Femur (tissue), 1 donor: ENCODE measurements at places on chromosomes 11 and 22.
A peak's percentile ranks its signal among the peaks of the same experiment; 100 is the strongest.

- DNase-seq, result no peak
These were observed 42.1 kb upstream of the GAB2 start for GRCh38 chr11:78459738-78460137.

DNA sequence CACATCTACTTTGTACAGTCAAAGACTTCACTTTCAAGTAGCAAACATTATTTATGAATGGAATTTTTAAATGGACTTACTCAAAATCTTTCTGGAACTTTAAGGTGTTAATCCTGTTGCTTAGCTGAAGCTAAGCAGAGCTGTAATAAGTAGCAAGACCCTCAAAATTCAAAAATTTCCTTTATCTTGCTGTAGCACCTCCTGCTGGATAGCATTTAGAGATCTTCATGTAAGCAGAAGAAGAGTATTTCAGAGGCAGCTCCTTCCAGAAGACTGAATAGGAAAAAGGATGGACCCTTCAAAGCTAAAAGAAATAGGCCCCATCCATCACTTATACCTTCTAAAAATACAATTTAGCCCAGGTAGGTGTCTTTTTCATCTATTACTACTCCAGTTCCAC is 3.4 kb downstream of the PHF21A start:
- DNase-seq, result no peak

DNA sequence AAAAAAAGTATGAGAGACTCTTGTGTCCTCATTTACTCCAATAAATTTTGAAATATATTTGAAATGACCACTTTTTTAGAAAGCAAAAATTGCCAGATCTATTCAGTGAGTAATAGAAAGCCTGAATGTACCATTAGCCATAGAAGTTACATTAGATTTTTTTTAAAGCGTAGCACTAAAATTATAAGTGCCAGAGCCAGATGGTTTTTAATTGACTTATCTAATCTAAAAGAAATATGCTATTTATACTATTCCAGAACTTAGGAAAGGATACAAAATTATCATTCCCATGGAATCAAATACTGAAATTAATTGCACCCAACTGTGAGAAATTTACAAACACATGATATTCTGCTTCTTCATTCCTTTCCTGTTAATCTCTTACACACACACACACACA is 64.4 kb upstream of the SLC17A6 start:
- DNase-seq, result no peak

DNA sequence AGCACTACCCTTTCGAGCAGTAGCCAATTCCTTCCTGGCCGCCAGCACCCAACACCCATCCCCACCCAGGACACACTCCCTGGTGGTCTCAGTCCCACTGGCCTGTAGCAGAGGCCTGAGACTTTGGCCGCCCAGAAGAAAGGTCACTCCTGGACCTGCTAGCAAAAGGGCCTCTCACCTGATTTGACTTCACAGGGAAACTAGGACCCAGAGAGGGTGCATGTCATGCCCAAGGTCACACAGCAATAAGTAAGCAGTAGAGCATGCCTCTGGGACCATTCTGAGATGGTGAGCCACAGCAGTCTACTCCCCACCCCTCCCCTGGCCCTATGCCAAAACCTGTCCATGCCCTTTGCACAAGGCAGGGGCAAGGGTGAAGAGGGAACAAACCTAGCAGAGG is 7.3 kb downstream of the ARRB1 start:
- DNase-seq, result no peak

DNA sequence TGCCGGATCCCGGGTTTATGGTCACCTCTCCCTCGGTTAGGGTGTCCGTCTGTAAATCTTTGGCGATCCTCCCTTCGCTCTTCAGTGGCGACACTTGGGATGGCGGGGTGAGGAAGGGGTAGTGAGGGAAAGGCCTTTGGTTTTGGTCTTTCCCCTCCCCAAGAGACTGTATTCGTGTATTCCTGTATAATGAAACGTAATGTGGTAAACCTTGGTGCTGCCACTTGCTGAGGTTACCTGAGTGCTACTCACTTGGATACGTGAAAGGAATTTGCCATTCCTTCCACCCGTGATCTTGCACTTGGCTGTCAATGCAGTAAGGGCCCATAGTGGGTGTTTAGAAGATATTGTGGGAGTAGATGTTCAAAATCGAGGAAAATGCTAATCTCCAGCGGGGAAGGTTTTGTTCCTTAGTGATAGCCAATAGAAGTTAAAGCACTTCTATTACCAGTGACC is 578 bp upstream of the NUP160 start:
- no peak for DNase-seq

DNA sequence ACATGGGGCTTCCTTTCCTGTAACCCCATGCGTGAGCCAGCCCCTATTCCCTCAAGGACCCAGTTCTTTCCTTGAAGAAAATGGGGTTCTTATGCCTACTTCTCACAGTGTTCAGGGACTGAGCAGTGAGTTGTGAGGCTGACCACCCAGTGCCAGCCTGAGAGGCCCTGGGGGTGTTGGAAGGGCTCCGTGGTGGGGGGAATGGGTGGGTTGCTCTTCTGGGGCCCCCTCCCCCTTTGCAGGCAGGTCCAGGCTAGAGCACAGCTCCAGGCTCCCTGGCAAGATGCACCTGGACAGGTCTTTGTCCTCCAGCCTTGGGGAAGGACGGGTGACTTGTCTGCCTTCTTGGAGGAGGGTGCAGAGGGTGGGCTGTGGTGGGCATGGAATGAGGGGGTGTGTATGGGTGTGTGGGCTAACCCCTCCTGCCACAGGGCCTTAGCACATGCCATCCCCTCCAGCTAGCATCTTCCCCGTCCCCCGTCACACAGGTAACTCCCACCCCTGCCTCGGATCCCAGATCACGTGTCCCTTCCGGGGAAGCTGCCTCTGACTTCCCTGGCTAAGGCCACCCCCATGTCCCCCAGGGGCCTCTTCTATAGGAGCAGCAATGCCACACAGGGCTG is 64.6 kb downstream of the MYEOV start:
- DNase-seq, result peak; percentile 9

DNA sequence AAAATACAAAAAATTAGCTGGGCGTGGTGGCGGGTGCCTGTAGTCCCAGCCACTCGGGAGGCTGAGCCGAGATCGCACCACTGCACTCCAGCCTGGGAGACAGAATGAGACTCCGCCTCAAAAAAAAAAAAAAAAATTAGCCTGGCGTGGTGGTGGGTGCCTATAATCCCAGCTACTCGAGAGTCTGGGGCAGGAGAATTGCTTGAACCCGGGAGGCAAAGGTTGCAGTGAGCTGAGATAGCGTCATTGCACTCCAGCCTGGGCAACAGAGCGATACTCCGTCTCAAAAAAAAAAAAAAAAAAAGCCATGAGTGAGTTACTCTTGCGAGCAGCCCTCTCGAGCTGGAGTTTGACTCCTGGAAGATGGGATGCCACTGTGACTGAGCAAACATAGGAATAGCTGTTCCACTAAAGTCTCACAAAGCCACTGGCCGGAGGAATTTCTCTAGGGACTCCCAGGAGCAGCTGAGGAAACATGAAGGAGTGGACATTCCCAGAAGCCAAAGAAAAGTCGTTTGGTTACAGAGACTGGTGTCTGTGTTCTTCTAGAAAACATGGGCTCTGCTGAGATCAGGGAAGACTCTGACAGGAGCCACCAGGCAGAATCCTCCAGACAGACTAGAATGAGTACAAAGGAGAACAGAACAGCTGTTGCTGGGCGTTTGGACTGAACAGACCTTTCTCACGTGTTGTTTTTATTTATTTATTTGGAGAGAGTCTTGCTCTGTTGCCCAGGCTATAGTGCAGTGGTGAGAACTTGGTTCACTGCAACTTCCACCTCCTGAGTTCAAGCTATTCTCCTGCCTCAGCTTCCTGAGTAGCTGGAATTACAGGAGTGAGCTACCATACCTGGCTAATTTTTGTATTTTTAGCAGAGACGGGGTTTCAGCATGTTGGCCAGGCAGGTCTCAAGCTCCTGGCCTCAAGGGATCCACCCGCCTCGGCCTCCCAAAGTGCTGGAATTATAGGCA is 32.4 kb upstream of the MYH9 start:
- no peak for DNase-seq

DNA sequence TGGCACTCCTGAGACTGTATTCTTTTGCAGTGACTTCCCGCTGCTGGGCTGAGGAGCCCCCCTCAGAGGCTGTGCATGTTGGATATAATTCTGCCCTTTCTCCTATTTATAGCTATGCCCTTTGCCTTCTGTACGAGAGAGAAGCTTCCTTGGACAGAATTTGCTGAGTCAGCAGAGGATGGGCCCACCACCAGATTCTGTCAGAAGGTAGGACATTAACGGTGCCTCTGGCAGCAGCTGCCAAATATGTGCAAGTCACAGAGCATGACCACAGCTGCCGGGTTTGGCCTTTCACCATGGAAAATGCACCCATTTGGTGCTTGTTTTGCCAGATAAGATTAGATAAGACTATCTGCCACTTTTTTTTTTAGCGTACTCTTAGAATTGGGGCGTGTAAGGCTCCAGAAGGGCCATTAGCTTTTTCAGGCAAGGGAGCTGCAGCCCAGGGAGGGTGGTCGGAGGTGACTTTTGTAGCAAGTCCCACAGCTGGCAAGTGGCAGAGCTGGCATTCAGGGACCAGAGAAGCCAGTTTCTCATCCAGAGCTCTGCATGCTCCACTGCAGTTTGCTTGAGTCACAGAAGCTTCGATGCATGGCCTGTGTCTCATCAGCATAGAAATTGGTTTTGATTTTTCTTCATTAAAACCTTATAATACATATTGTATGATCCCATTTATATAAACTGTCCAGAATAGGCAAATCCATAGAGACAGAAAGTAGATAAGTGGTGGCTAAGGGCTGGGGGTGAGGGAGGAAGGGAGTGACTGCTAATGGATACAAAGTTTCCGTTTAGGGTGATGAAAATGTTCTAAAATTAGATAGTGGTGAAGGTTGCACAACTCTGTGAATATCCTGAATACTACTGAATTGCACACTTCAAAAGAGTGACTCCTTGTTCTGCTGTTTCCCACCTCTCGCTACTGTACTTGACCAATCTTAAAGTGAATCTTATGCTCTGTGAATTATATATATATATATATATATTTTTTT is 15.8 kb downstream of the UPB1 start:
- no peak for DNase-seq

GRCh38 chr11:70881948-70882715 is 370.2 kb downstream of the SHANK2 start:
- DNase-seq, result no peak

DNA sequence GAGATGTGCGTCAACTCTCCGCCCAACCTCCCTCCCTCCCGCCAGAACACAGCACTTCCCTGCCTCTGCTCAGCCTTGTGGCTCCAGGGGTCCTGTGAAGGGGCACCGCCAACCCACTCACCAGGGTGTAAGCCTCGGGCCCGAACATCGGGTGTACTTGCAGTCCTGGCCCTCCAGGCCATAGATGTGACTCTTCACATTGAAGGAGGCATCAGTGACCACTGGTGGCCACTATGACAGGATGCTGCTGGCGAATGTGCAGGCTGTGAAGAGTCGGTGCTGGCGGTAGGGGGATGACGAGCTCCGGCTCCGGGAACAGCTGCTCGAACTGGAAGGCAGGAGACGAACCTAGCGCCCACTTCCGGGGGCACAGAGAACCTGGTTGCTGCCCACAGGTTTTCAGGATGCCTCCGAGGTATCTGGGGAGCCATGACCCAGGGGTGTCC is 97.4 kb downstream of the MED15 start:
- DNase-seq, result no peak

DNA sequence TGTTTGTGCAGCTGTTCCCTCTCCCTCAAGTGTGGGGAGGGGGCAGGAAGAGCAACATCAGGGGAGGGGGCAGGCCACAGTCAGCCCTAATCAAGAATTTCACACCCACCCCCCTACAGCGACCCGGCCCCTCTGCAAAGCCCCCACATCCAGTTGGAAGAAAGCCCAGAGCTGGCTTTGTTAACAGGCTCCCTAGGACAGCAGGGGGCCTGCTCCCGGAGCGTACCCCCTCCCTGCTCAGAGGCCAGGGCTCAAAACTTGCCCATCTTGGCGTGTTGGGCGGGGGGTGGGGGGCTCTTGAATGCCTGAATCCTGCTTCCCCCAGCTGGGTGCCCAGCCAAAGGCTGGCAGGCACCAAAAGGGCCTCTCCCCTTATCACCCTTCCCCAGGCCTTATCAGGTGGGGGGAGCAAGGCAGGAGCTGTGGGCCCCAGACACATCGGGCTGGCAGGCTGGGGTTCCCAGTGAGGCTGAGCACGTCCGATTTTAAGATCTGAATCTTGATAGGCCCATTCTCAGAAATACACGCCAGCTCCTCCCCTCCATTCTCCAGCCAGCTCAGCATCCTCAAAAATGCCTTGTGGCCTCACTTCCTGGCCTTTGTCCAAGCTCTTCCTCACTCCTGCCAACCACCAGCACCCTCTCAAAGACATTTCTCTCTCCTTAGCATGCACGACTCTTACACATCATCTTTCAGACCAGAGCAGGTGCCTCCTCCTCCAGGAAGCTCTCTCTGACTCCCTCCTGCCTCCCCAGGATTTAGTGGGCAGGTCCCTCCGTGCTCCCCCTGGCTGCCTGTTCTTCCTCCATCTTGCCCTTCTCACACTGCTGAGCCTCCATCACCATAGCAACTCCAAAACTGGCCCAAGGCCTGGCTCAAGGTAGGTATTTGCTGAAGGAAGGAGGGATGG is 384.8 kb downstream of the MN1 start:
- DNase-seq, result peak; percentile 54

- peak; percentile 95 for DNase-seq
These were observed at the start of gene SLC35E4 for GRCh38 chr22:30635273-30636225. TSS of gene SLC35E4 (plus strand) at chr22:30635781. CDS start at chr22:30636451, 670 bp downstream.

DNA sequence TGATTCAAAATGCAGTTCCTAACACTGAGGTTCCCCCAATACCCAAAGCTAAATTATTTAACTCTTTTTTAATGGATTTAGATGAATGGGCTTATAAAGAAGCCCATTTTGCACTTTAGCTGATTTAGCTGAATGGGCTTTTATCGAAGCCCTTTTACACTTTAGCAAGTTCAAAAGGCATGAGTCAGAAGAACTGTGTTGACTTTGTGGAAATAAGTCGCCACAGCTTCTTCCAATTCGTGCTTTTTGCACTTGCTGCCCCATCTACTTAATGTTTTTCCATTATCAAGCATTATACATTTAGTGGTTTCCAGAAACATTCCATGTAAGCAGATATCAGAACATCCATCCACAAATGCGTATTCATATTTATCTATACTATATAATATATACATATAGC is 20.5 kb upstream of the GRIA4 start:
- no peak for DNase-seq

DNA sequence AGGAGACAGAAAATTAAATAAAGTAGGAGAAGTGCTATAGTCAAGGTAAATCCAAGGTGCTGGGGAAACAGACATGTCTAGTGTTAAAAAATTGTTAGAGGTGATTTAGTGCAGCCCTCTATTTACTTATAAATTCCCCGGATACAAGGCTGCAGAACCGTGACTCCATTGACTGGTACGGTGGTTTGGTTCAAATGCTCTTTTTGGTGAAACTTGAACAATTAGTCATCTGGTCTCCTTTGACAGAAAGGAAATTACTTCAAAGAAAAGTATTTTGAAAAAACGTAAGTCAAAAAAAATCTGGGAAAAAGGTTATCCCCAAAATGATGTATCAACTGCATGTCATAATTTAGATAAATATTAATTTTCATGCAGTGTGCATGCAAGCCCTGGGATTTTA is 399.2 kb downstream of the CNTN5 start:
- DNase-seq, result no peak
